ENCODE measurements at places on chromosomes 2 and 18. TPM values are rescaled to one million over a fixed set of nuclear protein-coding genes. Genes with fewer than 3 reads are reported as not detected.
A peak's percentile ranks its signal among the peaks of the same experiment; 100 is the strongest.

Gene EN1
- not detected for total RNA-seq

Gene GALNT13
- 0.42 TPM for total RNA-seq

GRCh38 chr2:4180631-4181030 is 477.3 kb downstream of the DCDC2C start:
- no peak for DNase-seq
- H3K4me1 ChIP-seq: no peaks in the 10 kb centered on the region
- H3K4me3 ChIP-seq: no peak overlapping the region
- no peaks in the 10 kb centered on the region for H3K36me3 ChIP-seq

- no peaks in the 10 kb centered on the region for H3K4me1 ChIP-seq
- H3K4me3 ChIP-seq: no peak overlapping the region
- DNase-seq: no peak
- no peaks in the 10 kb centered on the region for H3K36me3 ChIP-seq
- no peaks in the 10 kb centered on the region for H3K27me3 ChIP-seq
- H3K27ac ChIP-seq: no peak overlapping the region
These were observed 162.2 kb downstream of the PRPF40A start for GRCh38 chr2:152555048-152555447.

DNA sequence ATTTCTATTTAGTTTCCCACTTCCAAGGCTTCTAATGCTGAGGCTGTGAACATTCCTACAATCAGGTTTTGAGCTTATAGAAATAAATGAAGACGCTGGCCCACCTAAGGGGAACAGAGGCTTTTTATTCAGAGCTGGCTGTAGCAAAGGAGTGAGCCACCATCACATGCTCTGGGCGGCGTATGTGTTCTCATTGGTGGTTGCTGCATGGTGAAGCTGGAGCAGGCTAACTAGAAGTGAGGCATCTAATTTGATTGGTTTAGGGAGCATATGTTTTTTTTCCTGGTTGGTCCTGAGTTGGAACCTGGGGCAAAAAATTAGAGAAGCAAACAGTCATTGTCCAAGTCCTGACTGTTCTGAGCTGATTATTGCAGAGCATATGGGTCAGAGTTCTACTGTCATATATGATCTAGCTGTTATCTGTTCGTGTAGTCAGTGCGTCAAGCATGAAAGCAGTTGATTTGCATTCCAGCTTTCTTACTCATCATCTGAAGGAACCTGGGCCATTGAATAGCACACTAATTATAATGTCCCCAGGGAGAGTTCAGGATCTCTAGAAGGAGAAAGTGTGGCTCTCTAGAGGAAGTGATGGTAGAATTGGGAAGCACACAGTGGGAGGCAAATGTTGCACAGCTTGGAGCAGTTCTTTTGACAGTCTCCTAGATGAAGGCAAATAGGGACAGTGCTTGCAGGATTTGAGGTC is 279.6 kb downstream of the PARD3B start:
- no peaks in the 10 kb centered on the region for H3K36me3 ChIP-seq
- DNase-seq: no peak
- no peaks in the 10 kb centered on the region for H3K4me1 ChIP-seq
- no peak overlapping the region for H3K27ac ChIP-seq
- H3K4me3 ChIP-seq: no peak overlapping the region
- H3K27me3 ChIP-seq: no peaks in the 10 kb centered on the region

DNA sequence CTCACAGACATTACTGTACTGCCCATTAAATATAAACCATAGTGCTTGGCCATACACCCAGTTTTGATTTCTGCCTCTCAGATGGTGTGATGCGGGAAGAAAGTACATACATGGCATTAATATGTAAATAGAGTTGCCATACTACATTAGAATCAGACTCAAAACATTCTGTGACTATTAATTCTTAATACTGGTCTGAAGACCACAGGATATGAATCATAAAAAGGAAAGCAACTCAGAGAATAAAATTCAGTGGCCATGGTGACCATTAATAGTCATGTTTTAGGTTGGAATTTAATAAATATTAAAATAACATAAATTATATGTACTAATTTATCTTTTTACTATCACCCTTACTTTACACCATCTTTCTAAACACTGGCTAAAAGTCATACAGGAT is 33.0 kb upstream of the WDR75 start:
- H3K27me3 ChIP-seq: no peaks in the 10 kb centered on the region
- no peaks in the 10 kb centered on the region for H3K36me3 ChIP-seq
- DNase-seq: no peak
- peaks cover 33% of the 10 kb centered on the region for H3K4me1 ChIP-seq

- H3K4me1 ChIP-seq: peaks cover 11% of the 10 kb centered on the region
- H3K4me3 ChIP-seq: no peak overlapping the region
- H3K27ac ChIP-seq: no peak overlapping the region
These were observed 176.3 kb upstream of the NABP1 start for GRCh38 chr2:191501561-191502168.

DNA sequence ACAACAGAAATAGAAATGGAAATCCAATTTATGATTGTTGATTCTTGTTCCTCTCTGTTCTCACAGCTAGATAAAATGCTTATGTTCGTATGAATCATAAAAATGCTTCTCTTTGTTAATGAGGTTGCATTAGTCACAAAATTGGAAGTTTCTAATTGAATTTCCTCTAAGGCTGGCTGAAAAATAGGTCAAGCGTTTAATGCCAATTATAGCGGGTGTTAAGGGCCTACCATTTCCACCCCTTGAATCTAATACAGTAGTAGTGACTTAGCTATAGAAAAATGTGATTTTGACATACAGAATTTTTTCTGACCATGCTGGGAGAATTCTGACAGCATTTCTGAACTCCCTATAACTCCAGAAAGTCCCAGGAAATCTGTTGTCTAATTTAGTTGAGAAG is 107.1 kb downstream of the TTN start:
- DNase-seq: no peak
- no peaks in the 10 kb centered on the region for H3K4me1 ChIP-seq
- no peak overlapping the region for H3K4me3 ChIP-seq
- H3K27ac ChIP-seq: no peak overlapping the region
- no peaks in the 10 kb centered on the region for H3K36me3 ChIP-seq

- H3K4me3 ChIP-seq: no peak overlapping the region
- H3K27ac ChIP-seq: no peak overlapping the region
- H3K4me1 ChIP-seq: peaks cover 6% of the 10 kb centered on the region
- DNase-seq: no peak
- no peaks in the 10 kb centered on the region for H3K36me3 ChIP-seq
- no peaks in the 10 kb centered on the region for H3K27me3 ChIP-seq
These were observed 144.1 kb downstream of the NCOA1 start for GRCh38 chr2:24635181-24635580.

GRCh38 chr18:3513481-3513880 is 63.5 kb downstream of the TGIF1 start:
- no peak overlapping the region for H3K27ac ChIP-seq
- no peaks in the 10 kb centered on the region for H3K36me3 ChIP-seq
- H3K27me3 ChIP-seq: no peaks in the 10 kb centered on the region
- no peak for DNase-seq
- no peaks in the 10 kb centered on the region for H3K4me1 ChIP-seq

DNA sequence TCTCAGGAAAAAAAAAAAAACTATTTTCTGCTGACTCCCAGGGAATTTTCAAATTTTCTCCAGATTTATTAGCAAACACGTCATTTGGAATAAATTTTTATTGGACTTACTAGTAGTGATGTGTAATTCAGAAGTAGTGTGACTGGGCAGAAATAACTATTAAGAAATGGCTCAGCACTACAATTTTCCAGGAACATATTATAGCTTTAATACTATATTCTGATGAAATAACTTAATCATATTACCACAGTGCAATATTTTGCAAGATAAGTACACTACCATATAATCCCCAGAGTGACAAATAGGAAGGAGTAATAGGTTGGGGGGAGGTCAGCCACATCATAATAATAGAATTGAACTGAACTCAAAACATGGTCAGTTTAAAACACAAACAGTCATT is 19.7 kb upstream of the TNFAIP6 start:
- no peak overlapping the region for H3K4me3 ChIP-seq
- no peaks in the 10 kb centered on the region for H3K4me1 ChIP-seq
- no peaks in the 10 kb centered on the region for H3K36me3 ChIP-seq
- DNase-seq: no peak
- no peak overlapping the region for H3K27ac ChIP-seq
- H3K27me3 ChIP-seq: no peaks in the 10 kb centered on the region

GRCh38 chr18:79930020-79930642 is 21.3 kb downstream of the SLC66A2 start:
- no peak for DNase-seq
- no peak overlapping the region for H3K27ac ChIP-seq
- H3K27me3 ChIP-seq: no peaks in the 10 kb centered on the region
- peaks cover 9% of the 10 kb centered on the region for H3K4me1 ChIP-seq
- H3K4me3 ChIP-seq: no peak overlapping the region

DNA sequence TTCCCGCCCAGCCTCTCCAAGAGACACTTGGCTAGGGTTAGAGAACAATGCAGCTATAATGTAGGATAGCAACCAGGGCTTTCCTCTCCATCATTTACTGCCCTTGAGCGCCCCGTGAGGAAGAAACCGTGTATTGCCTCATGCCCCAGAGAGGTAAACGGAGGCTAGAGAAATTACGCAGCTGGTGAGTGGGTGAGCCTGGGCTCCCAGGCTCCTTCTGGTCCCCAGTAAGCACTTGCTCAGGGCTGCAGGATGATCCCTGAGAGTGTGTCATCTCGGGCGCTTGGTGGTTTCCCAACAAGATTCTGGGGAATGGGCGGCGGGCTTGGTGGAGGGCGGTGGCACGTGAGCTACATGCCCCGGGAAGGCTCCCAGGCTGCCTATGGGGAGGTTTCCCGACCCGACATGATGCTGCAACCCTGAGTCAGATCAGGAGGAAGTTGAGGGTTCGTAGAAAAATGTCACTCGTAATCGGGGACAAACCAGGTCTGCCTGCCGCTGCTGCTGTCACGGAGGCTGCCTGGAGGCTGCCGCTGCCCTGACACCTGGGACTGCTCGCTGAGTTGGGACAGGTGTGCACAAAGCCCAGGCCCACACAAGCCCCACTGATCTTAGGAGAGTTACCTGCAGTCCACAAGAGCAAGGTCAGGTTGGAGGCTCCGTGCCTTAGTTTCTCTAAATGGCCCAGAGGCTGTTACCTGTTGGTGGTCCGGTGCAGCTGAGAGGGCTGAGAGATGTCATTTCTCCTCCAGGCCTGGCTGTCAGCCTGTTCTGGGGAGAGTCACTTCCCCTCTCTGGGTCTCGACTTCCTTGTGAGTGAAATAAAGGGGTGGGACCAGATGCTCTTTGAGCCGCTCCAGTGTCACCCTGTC is at the start of gene GPR55:
Gene GPR55 (minus strand): TSS at position 773 of the 872 bp plus-strand sequence. CDS start 14,280 bp downstream, outside the sequence.
- no peaks in the 10 kb centered on the region for H3K4me1 ChIP-seq
- H3K27me3 ChIP-seq: peaks cover 10% of the 10 kb centered on the region
- no peak within 1 kb of the TSS for H3K27ac ChIP-seq
- peak within 1 kb of the TSS; percentile 28 for H3K4me3 ChIP-seq
- no peaks in the 10 kb centered on the region for H3K36me3 ChIP-seq
- no peak for DNase-seq

DNA sequence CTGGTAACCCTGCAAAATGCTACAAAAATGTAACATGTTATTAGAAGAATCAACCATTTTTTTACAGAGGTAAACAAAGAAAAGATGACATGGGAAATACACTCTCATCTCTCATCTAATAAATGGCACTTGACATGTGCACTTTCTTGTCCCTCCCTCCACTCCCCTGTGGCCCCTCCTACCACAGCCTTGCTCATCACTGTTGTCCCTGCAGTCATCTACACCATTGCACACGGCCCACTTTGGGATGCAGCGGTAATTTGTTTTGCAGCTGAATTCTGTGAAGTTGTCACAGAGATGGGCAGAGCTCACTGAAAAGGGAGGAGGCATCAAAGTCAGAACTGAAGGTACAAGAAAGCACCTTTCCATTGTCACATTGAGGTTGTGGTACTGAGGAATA is 103.6 kb downstream of the DHRS9 start:
- no peaks in the 10 kb centered on the region for H3K4me1 ChIP-seq
- H3K27ac ChIP-seq: no peak overlapping the region
- peak; percentile 39 for DNase-seq
- no peaks in the 10 kb centered on the region for H3K27me3 ChIP-seq

GRCh38 chr2:221085341-221085900 is 486.7 kb downstream of the EPHA4 start:
- H3K27ac ChIP-seq: no peak overlapping the region
- peak; percentile 26 for DNase-seq
- H3K4me1 ChIP-seq: no peaks in the 10 kb centered on the region
- no peak overlapping the region for H3K4me3 ChIP-seq
- no peaks in the 10 kb centered on the region for H3K36me3 ChIP-seq

DNA sequence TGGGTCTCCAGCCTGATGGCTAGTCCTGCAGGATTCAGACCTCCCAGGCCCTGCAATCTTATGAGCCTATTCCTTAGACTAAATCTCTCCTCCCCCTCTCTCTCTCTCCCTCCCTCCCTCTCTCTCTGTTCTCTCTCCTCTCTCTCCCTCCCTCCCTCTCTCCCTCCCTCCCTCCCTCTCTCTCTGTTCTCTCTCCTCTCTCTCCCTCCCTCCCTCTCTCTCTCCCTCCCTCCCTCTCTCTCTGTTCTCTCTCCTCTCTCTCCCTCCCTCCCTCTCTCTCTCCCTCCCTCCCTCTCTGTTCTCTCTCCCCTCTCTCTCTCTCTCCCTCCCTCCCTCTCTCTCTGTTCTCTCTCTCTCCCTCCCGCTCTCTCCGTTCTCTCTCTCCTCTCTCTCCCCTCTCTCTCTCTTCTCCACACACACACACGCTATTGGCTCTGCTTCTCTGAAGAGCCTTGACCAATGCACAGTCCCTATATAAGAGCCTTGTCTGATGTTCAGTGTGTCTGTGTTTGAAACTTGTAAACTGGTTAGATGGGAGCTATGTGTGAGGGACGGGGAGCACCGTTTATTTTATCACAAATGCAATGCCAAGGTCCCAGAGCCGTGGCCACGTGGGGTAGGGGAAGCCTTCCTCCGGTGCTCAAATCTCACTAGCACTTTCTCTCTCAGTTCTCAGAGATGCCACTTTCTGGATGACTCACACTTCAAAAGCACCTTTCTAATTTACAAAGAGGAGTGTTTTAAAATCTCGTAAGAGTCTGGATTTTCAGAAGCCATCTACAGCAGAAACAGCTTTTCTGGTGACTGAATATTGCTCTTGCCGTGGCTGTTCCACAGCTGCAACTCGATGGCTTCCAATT is 9.4 kb upstream of the PRLH start:
- no peaks in the 10 kb centered on the region for H3K36me3 ChIP-seq
- peaks cover 29% of the 10 kb centered on the region for H3K4me1 ChIP-seq
- no peak for DNase-seq
- peak overlapping the region; percentile 12 for H3K4me3 ChIP-seq

- no peak for DNase-seq
- H3K36me3 ChIP-seq: no peaks in the 10 kb centered on the region
- no peak overlapping the region for H3K27ac ChIP-seq
These were observed 3.0 kb downstream of the EXOC6B start for GRCh38 chr2:72822794-72823193.
